ENCODE measurements at places on chromosomes 12 and 14.

DNA sequence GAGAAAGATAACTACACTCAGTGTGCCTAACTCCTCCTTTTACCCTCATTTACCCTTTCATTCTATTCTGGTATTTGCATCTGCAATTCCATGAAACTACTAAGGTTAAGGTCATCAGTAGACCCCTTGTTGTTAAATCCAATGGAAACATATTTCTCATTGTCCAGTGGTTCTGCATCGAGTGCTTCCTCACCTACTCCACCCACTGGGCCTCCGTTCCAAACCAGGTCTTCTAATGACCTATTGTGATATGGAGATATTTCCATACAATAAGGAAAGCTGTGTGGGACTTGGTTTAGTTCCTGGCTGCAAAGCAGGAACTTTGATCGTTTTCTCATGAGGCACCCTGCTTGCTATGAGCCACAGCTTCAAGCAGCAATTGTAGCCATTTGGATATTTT lies 99.5 kb upstream of the FSCB start:
- no peak for DNase-seq

DNA sequence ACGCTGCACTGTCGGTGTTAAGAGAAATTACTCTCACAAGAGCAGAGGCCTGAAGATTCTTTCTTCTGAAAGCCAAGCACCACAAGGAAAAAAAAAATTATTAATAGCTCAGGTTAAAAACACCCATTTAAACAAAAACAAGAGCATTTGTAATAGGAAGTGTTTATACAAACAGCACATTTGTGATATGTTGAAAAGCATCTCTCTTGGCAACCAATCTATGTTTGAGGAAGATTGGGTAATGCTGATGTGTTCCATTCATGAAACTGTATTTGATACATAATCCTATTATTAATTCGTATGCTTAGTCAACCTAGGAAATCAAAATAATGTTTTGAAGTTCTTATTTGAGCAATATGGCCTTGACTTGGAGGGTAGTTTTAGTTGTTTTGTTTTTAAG lies 36.5 kb downstream of the SSPN start:
- DNase-seq, result no peak

DNA sequence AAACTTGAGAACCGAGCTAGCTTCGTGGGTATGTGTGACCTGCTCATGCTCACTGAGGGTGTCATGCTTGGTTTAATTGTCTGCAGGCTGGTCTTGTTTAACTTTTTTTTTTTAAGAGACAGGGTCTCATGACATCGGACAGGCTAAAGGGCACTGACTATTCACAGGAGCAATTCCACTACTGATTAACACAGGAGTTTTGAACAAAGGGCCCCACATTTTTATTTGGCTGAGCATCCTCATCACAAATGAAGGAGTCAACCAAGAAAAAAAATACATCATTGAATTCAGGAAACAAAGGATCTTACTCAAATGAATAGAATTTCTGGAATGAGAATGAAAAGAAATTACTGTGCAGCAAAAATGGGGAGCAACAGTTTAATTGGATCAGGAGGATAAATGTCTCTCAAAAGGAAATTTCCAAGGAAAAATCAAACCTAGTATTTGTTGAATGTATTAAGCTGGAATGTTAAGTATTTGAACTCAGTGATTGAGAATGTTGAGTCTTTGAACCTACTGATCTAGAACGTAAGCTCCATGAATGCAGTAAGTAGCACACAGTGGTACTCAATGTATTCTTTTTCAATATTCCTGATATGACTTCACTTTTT lies 20.8 kb upstream of the PYROXD1 start:
- peak; percentile 22 for DNase-seq

DNA sequence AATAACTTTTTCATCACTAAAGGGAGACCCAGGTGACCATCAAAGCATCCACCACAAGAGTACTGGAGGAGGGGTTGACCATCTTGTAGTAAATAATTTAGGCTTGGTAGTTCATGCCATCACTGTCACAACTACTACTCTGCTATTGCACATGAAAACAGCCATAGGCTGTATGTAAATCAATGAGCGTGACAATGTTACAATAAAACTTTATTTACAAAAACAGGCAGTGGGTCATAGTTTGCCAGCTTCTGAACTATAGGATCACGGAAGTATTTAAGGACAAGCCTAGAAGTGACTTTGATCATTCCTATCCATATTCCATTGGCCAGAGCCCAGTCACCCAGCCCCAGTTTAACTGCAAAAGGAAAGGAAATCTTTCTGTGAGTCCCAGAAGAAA lies 153.4 kb downstream of the NUAK1 start:
- DNase-seq, result no peak

DNA sequence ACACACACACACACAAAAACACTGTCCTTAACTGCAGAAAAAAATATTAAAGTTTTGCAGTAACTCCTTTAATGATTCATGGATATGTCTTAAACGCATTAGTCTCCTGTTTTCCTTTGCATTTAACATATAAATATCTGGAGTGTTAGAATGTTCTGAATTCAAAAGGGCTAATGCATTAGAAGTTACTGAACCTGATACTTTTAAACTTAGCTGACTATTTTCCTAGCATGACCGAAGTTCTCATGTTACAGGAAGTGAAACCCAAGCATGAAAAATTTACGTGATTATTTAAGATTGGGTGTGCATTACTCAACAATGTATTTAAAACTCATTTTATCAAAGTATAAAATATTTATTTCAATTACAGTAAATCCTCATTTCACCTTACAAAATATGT lies 791.2 kb downstream of the FLRT2 start:
- no peak for DNase-seq

- no peak for DNase-seq
These were observed 16.4 kb downstream of the FLRT2 start for GRCh38 chr14:85546390-85546789.

DNA sequence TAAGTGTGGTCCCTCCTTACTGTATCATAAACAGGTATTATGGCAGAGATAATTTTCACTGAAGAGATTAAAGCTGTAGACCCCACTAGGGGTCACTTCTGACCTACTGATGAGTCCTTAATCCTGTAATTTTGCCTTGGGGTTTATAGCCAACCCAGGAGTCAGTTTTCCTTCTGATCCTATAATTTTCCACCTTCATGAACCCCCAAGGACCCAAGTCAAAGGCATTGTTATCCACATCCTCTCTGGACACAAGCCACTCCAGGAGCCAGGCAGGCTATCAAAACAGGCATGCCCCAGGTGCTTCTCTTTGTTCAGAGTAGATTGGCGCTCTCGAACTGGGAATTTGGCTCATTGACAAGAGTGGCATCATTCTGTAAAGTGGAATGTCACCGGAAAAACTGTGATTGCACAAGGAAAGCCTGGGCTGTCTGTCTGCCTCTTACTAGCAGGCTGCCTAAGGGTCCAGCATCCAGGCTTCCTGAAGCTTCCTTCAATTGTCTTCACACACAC lies 1523.2 kb upstream of the FLRT2 start:
- DNase-seq, result no peak

GRCh38 chr12:105955976-105956375 lies 182.8 kb downstream of the NUAK1 start:
- no peak for DNase-seq

GRCh38 chr12:63064080-63064479 lies 86.9 kb downstream of the AVPR1A start:
- DNase-seq, result peak; percentile 49

DNA sequence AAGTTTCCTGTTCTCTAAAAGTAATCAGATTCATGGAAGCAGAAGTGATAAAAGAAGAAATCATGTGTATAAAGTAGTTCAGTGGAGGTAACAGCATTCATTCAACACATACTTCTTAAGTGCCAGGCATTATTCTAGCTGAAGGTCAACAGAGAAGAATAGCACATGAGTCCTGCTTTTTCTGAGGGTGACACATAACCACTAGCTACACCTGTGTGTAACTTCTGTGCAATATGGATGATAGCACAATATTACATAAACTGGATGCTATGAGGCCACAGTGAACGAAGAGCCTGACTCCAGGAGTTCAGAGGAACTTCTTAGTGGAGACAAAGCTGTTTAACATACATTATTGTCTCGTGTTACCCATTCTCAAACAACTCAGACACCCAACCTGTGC lies 114.3 kb upstream of the PCED1B start:
- no peak for DNase-seq

- DNase-seq, result no peak
These were observed 122.4 kb downstream of the TSPAN9 start for GRCh38 chr12:3199551-3200031.

GRCh38 chr12:124328636-124329035 lies 33.7 kb downstream of the RFLNA start:
- DNase-seq, result no peak

DNA sequence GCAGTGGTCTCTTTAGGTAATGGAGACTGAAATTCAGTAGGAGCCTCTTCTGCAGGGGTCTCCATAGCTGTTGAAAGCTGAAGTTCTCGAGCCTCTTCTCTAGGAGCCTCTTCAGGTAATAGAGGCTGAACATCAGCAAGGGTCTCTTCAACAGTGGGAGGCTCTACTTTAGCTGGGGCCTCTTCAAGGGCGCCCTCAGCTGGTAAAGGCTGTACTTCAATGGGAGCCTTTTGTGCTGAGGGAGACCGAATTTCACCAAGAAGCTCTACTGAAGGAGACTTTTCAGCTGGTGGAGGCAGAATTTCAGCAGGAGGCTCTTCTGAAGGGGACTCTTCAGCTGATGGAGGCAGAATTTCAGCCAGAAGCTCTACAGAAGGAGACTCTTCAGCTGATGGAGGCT lies 1.5 kb downstream of the FSCB start:
- no peak for DNase-seq

DNA sequence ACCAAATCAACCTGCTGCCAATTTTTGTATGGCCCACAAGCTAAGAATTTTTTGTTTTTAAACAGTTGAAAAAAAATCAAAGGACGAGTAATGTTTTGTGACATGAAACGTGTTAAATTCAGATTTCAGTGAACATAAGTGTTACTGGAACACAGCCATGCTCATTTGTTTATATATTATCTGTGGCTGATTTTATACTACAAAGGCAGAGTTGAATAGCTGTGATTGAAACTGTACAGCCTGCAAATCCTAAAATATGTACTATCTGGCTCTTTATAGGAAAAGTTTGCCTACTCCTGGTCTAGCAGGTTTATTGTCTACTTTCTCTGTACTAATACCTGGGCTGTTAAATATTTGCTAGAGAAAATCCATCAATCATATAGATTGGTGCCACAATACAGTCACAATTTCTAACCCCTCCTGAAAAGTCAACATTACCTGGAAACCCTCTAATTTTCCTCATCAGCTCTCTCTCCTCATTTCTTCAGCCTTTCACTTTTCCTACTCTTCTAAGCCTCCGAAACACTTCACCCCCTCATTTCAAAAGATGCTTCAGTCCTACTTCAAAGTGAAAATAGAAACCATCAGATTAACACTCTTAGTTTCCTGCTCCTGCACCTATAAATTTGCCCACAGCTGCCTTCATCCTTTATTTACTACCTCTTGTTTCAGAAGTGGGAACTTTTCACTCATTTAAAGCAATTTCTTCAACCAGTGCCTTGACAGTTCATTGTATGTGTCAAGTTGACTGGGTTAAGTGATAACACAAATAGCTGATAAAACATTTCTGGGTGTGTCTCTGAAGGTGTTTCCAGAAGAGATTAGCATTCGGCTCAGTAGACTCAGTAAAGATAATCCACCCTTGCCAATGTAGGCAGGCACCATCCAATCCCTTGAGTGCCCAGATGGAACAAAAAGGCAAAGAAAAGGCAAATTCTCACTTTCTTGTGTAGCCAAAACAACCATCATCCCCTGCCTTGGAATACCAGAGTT lies 18.0 kb upstream of the C2CD5 start:
- DNase-seq, result no peak

- DNase-seq, result no peak
These were observed 56.9 kb downstream of the LIN52 start for GRCh38 chr14:74141703-74142102.

DNA sequence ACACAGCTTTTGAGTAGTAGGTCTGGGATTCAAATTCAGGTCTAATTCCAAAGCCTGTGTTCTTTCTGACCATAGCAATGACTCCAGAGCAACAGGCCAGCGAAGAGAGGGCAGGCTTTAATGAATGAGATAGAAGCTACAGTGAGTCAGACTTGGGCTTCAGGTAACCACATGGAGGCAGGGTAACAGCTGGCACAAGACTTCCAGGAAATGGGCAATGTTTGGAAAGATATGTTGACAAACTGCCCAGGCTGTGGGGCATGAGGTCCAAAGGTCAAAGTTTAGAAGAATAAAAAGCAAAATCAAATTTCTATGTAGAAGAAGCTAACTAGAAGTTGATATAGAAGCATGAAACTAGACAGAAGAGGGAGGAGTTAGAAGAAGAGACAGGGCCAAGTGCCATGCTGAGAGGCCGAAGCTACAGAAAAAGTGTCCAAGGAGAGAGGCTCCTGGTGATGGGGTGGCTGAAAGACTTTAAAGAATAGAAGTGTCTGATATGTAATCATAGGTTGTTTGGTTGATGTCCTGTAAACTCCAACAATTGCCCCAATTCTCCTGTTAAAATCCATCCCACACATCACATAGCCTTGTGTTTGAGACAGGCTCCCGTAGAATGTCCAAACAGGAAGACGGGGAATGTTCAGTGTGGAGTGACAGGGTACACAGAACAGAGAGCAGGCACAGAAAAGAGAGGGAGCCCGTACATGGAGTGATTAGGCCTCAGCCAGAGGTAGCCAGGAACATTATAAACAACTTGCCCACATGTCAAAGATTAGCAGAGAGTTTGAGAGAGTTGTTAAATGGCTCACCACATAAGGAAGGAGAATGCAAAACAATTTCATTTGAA lies 384.7 kb downstream of the CCDC91 start:
- DNase-seq, result no peak

GRCh38 chr12:47763481-47764346 lies 5.0 kb upstream of the RAPGEF3 start:
- no peak for DNase-seq

- DNase-seq, result no peak
These were observed 157.4 kb upstream of the ARID2 start for GRCh38 chr12:45572114-45572513.

- DNase-seq, result no peak
These were observed 39.4 kb upstream of the ATXN2 start for GRCh38 chr12:111638556-111638955.

DNA sequence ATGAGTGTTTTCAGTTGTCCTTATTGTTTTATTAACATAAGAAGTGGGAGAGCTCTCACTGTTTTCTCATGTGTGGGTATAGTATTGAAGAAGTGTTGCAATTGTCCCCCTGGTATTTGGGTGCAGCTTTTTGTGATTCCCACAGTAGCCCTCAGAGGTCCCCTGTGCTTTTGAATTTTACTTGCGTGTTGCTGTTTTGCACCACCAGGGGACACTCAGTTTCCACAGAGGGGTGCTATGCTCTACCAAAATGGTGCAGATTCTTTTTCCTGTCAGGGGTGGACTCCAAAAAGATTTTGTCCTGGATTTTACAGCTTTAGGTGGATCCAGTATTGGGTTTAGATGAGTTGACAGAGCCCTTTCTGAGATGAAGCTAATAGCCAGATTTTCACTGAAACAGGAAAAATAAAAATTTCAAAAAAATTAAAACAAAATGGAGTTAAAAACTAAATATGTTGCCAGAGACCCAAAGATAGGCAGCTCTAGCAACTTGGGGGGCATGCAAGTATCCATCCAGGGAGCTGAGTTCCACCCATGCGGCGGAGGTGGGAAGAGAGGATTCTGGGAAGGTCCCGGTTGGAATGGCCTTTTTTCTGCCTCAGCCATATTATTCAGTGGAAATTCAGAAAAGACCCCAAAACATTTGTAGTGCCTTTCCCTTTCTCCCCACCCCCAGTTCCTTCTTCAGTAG lies 50.2 kb downstream of the TTLL5 start:
- peak; percentile 5 for DNase-seq
